ENCODE measurements at places on chromosomes 4 and X.

- no peak for DNase-seq
Measured at GRCh38 chr4:73419106-73420038, 15.3 kb downstream of the ALB start.

DNA sequence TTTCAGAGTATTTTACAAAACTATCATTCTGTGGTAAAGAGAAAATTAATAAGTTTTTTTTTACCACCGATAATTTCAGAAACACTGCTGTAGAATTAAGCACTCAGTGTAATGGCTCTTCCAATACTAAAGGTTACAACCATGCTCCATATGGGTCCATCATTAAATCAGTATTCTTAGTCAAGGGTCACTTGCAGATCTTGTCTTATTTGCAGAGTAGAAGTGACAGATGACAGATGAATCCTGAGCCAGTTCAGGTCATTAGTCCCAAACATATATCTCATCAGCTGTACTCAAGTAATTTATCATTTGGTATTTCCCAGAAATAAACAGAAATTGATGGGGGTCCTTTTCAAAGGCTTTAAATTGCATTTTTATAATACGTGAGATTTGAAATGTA is 182.9 kb downstream of the CFAP47 start:
- no peak for DNase-seq

DNA sequence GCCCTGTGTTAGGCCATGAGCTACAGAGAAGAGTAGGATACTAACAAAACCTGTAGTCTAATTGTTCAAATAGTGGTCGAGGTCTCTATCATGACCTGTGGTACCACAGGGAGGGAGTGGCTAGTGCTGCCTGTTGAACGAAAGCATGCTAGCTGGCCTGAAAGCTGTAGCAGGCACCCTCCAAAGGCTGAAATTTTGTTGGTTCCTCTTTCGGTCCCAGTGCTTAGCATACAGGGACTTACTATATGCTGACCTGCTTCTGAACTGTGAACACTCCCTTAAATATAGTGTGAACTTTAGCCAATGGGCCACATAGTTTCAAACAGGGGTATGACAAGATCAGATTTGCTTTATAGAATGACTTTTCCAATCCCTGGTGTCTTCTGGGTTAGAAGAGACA is 113.4 kb downstream of the PJA1 start:
- DNase-seq = no peak

DNA sequence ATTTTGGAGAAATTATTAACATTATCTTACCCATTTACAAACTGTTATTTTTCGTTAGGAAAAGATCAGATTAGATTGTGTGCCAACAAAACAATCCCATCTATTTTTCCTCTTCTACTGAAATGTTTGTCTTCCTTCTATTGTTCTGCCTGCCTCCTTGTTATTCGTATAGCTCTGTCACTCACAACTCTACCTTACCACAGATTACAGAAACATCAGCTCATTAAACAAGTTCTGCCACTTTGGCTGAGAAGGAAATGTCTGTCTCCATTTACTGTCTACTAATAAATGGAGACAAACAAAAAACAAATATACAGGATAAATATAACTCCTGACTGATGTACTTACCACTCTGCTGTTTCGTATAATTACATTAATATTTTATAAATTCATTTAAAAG is 211.4 kb downstream of the ENOX2 start:
- DNase-seq = no peak

DNA sequence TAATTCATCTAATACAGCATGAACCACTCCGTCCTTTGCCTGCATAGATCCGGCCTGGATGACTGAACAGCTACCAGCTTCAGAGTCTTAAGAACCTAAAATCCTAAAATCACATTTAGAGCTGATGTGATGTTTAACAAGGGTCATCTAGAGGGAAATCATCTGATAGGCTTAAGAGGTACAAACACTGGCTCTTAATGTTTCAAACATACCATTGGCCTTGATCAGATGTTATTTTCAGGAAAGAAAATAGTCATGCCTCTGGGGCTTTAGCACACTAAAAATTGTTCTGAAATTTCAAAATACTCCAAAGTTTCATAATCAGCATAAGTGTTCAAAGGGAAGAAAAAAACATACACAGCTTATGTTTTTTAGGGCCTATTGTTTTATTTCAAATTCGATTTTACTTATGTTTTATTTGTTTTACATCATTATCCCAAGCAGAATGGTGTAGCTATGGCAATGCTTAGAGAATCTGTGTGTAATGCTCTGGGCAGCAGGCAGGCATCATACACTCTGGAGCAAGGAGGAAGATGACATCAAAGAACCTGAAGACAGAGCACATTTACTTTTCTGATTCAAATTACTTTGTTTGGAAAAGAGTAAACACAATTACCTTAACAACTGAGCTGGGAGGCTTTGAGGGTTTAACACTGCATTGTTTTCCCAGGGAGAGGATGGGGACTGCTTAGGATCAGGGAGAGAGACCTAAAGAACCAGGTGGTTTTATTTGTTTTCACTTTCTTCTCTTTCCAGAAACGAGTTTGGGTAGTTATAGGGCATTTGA is 25.3 kb upstream of the LEF1 start:
- no peak for DNase-seq

DNA sequence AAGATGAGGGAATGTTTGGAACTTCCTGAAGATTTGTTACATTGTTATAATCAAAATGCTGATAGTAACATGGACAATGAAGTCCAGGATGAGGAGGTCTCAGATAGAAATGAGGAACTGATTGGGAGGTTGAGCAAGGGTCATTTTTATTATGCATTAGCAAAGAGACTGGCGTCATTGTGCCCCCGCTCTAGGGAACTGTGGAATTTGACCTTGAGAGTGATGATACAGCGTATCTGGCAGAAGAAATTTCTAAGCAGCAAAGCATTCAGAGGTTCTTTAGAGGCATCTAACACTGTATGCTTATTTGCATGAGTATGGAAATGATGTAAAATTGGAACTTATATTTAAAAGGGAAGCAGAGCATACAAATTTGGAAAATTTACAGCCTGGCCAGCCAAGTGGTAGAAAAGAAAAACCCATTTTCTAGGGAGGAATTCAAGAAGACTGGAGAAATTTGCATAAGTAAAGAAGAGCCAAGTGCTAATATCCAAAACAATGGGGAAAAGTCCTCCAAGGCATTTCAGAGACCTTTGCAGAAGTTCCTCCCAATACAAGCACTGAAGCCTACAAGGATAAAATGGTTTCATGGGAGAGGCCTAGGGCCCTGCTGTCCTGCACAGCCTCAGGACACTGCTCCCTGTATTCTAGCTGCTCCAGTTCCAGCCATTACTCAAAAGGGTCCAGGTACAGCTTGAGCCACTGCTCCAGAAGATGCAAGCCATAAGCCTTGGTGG is 483.0 kb upstream of the NDST4 start:
- DNase-seq = no peak

DNA sequence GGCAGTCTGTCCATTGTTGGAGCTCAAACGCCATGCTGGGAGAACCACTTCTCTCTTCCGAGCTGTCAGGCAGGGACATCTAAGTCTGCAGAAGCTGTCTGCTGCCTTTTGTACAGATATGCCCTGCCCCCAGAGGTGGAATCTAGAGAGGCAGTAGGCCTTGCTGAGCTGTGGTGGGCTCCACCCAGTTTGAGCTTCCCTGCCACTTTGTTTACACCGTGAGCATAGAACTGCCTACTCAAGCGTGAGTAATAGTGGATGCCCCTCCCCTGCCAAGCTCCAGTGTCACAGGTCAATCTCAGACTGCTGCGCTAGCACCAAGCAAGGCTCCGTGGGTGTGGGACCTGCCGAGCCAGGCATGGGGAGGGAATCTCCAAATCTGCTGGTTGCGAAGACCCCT is 145.7 kb downstream of the VSIG4 start:
- no peak for DNase-seq

DNA sequence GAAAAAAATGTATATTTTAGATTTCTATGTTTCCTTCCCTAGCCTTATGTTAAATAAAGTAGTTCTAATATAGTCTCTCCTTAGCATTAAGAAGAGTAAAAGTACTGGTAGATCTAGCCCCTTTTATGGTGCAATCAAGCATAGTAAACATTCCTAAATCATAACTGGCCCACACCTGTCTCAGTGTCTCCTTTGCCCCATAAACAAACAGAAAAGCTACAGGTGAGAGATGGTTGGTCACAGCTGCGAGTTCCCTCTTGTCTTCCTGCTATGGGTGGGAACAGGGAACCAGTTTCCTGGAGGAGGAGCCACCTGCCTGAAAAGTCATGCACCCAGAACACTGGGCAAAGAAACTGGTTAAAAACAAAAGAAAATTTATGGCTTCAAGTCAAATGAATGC is 16.6 kb downstream of the SOWAHB start:
- DNase-seq = peak; percentile 78

GRCh38 chr4:4642496-4643000 is 100.7 kb upstream of the STX18 start:
- no peak for DNase-seq

- DNase-seq = no peak
Measured at GRCh38 chr4:97513917-97514316, 629.4 kb downstream of the STPG2 start.

- no peak for DNase-seq
Measured at GRCh38 chr4:13988353-13989305, 361.1 kb upstream of the BOD1L1 start.

DNA sequence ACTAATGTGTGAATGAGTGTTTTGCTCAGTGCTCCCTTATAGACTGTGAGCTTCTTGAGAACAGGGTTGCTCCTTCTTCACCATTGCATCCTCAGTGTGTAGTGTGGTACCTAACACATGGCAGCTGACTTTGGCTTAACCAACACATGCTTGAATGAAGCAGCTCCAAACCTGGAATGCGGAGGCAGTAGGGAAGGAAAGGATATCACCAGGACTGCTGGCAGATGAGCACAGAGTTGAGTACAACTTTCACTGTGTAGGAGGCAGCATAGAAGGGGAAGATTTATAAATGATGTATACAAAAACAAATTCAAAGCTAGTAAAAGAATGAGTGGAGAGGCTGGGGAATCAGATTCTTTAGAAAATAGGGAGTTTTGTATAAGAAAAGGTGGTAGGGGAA is 174.3 kb downstream of the SLIT2 start:
- no peak for DNase-seq

DNA sequence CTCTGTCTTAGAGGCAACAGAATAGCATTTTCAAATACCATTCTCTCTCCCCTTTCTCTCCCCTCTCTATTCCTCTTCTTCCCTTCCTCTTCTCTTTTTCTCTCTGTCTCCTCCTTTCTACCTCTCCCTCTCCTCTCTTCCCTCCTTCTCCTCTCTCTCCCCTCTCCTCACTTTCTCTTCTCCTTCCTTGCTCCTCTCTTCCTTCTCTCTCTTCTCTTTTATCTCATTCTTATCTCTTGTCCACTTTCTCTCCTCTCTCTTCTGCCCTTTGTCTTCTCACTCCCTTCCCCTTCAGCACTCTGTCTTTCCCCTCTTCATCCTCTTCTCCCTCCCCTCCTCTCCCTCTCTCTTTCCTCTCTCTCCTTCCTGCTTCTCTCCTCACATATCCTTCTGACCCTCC is 2265.8 kb upstream of the TENM3 start:
- no peak for DNase-seq

DNA sequence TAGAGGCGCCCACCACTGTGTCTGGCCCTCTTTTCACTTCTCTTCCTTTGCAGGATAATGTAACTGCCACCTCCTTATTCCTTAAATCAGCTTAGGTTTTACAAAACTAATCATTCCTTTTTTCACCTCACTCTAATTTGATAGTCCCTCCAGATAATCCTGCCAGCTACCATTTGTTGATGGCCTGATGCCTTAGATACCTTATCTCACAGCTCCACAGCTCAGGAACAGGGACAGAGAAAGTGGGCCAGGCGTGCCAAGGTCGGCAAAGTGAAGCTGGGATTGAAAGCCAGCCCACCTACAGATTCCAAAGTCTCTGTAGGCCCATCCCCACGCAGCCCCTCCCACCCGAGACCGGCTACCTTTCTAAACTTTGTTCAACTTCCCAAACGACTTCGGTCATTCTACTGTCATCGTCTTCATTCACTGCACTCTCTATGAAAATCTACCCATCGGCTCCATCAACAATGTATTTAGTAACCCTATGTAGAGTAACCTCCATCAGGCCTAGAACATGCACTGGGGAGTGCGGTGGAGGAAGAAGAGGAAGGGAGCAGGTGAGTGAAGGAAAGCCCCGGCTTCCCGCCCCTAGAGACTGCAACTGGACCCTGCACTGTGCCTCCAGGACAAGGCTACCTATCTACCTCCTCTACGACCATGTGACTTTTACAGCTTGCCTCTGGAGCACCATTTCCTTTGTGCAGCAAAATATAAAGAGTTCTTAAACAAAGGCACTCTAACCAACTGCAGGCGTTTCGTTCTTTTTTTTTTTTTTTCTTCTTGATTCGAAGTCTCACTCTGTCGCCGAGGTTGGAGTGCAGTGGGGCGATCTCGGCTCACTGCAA is 1.5 kb downstream of the CASP6 start:
- DNase-seq = no peak

GRCh38 chrX:13428053-13428786 is 108.4 kb upstream of the ATXN3L start:
- DNase-seq = no peak

GRCh38 chr4:98908703-98909262 is 20.1 kb downstream of the EIF4E start:
- DNase-seq = no peak

- no peak for DNase-seq
Measured at GRCh38 chr4:150679765-150680343, 97.9 kb downstream of the MAB21L2 start.

GRCh38 chr4:159358226-159358625 is 255.3 kb downstream of the RAPGEF2 start:
- no peak for DNase-seq

DNA sequence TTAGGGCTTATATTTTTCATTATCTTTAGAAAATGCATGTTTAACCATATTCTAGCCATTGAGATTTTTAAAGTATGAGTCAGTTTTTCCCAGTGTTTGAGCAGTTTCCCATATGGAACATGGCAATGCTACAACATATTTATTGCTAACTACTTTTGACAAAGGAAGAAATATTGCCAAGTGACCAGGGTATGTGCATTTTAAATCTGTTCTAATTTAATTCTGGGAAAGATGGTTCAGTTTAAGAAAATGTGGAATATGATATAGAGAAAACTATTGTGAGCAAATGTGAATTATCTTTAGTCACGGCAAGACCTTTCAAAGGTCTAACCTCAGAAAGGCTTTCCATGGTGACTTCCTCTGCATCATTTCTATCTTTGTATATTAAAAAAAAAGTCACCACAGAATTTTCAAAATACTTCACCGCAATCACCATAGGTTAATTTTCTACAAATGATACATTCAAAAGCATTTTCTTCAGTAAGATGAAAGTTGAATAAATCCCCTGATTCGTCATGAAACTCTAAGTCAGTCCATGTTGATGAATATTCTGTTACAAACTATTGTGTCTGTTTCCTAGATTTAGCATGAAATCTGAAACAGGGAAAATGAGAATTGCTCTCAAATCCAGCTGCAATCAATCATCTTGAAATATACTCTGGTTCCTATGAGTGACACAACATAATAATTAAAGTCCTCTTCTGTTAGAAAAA is 2349.0 kb upstream of the TENM3 start:
- DNase-seq = no peak

DNA sequence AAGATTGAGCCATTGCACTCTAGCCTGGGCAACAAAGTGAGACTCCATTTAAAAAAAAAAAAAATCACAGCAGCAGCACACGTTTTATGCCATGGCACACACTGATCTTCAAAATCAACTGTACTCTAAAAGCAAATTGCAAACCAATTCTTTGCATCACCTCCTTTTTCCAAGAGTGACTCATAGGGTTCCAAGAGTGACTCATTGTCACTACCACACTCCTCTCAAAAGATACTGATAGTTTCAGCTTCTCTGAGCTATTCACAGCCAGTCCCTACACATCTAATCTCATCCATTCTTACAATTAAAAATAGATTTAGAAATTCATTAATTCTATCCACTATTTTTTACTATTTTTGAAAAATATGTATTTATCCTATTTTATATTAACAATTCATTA is 1494.9 kb upstream of the AGA start:
- DNase-seq = no peak

GRCh38 chr4:52076731-52077130 is 25.6 kb downstream of the SPATA18 start:
- no peak for DNase-seq

Data from NCI-H510A (cell line).